DMS79 treated with DMSO at 0.1 percent for 48 hours (cell line): ENCODE measurements at places on chromosomes 5 and 9.
A peak's percentile ranks its signal among the peaks of the same experiment; 100 is the strongest.

DNA sequence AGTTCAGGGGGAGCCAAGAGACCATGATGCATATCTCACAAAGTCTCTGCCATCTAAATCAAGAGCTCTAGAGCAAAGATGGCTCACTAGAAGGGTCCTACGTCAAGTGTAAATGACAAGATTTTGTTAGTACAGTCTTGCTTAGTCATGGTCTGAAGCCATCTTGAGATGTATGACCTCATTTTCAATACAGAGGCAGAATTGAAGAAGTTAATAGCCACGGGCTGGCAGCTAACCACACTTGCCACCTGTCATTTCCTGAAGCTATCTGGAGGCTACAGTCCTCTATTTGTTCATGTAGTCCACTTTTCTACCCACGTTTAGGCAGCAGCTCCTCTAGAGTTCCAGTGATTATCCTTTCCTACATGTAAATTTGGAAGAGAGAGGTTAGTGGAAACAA lies 231.7 kb upstream of the CDH12 start:
- DNase-seq: no peak

DNA sequence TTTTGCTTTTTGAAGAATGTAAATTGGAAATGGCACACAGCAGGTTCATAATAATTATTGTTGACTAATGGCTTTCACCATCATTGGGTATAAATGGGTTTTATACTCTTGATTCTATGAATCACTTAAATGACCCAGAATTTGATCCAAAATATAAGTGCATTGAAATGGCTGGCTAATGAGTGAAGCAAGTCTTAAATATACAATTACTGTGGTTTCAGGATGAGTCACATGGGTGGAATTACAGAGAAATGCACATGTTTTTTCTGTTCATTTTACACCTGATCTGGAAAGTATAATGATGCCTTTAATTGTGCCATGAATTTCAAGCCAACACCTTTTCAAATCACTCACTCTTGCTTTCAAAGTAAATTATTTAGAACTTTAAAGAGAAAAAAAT lies 380.8 kb upstream of the CD180 start:
- DNase-seq: peak; percentile 73

DNA sequence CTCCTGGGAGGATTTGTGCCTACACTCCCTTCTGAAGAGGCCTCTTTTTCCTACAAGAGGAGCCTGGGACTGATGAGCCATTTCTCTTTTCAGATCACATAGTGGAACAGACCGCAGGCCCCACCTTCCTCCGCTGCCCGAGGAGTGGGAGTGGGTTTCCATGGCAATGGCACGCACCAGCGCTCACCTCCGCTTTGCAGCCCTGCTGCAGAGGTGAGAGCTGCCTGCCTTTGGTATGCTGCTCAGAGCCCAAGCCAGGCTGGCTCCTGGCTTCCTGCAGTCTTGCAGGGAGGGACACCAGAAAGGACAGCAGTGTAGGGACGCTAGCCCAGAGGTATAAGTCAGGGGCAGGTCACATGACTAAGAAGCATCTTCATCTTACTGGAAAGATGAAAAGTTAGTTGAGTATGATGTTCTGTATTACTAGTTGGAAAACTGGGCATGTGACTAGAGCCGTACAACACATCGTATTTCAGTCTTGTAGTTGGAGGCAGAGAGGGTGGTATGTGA lies 12.4 kb downstream of the PTTG1 start:
- peak; percentile 63 for DNase-seq

DNA sequence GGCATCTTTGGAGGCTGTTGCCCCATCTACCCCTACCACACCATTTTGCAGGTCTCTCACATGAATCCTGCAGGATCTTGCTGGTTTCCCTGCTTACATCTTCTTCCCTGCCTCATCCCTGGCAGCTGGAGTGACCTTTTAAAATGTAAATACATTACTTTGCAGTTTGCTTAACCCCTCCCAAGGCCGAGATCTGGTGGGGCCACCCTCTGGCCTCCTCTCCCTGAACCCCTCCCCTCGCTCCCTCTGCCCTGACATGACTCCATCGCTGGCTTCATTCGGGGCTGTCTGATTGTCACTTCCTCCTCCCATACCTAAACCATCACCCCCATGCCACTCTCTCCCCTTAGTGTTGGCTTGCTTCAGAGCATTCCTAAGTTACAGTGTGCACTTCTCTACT lies 12.6 kb upstream of the PALM2AKAP2 start:
- no peak for DNase-seq

GRCh38 chr5:72602696-72603685 lies 95.8 kb upstream of the ZNF366 start:
- DNase-seq: no peak

- DNase-seq: no peak
Observed at GRCh38 chr5:14235872-14236271, 92.7 kb downstream of the TRIO start.

DNA sequence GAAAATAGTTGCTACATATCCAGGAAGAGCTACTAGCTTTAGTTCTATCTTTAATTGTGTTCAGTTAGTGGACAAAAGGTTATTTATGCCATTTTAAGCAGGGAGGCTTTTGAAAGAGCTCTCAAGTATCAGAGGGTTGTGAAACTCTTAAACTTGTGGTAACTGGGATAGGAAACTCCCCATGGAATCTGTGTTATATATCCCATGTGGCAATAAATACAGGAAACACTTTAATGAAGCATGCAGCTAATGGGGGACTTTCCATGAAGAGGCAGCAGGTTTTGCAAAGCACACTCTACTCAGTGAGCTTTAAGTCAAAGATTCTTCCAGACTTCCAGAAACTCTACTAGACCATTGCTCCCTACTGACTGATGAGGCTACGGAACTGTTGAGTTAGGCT lies 805.0 kb upstream of the C9orf72 start:
- no peak for DNase-seq

GRCh38 chr9:133045132-133045531 lies 14.3 kb downstream of the GTF3C5 start:
- DNase-seq: no peak

DNA sequence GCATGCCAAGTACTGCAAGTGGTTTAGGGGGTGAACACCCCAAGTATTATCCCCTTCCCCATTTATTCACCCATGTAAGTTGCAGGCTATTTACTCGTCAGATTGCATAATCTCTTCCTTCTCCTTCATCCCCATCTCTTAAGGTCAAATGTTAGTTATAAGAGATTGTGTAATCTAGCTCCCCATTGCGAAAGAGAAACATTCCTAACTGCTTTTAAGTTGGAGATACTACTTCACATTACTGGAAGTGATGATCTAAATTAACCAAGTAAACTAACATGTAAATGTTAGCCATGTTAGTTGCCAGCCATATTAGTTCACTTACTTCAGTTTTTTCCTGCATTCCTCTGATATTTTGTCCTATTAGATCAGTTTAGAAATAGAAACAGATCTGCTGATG lies 262.3 kb downstream of the TAF11L14 start:
- DNase-seq: no peak

DNA sequence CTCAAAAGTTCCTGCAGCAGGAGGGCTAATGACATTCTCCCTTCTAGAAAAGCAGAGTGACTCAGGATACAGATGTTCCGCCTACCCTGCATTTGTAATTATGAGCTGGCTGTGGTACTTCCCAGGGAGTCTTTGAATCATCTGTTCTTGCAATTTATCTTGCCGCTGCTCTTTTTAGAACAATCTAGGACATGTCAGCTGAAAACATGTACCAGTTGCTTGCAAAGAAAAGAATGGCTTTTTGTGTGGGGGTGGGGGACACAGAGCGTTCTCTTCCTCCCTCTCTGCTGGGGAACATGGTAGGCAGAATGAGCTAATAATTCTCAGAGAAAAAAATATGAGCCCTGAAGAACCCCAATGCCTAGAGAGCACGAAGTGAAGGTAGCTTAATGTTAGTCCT lies 51.7 kb upstream of the TUT7 start:
- no peak for DNase-seq

GRCh38 chr5:58087905-58088304 lies 372.0 kb downstream of the PLK2 start:
- no peak for DNase-seq

- DNase-seq: no peak
Observed at GRCh38 chr5:53343187-53343586, 137.2 kb upstream of the FST start.
